Fibroblast of skin of back (primary cell): ENCODE measurements at places on chromosomes 7 and 10.

GRCh38 chr10:120415709-120416330 is 41.2 kb upstream of the PLPP4 start:
- DNase-seq = peak; percentile 93

- peak; percentile 39 for DNase-seq
Observed at GRCh38 chr7:23863209-23863787, 153.3 kb downstream of the STK31 start.

DNA sequence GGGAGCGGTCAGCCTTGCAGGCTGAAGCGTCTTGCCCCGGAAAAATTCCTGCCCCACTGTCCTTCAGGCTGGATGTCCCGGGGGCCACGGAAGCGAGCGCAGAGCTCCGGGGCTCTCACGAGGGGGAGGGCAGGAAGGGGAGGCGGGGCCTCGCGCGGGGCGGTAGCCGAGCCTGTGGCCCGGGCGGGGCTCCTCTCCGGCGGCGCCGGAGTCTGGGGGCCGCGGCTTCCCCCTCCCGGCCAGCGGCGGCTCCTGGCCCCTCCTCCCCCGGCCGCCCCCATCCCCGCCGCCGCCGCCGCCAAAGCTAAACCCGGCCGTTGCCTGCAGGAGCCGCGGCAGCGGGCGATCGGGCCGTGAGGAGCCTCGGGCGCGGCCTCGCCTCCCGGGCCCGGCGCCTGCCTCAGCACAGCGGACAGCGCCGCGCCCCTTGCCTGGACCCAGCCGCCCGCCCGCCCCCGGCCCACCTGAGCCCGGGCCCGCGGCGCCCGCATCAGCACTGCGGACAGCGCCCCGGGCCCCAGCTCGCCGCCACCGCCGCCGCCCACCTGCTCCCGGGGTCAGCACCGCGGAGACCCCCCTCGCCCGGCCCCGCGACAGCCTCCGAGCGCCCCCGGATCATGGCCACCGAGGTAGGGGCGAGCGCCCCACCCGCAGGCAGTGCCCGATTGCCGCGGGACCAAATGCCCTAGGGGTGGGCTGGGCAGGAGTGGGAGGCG is at the start of gene GOLGA7B:
TSS of gene GOLGA7B (plus strand) at position 157 of the 716 bp plus-strand sequence. CDS start at position 618, 461 bp downstream.
- DNase-seq = peak; percentile 44

- DNase-seq = no peak
Observed at GRCh38 chr7:134995239-134996096, 9.2 kb downstream of the AGBL3 start.

- no peak for DNase-seq
Observed at GRCh38 chr7:134678115-134678514, 31.5 kb downstream of the BPGM start.

- no peak for DNase-seq
Observed at GRCh38 chr7:66119245-66119850, 4.7 kb downstream of the CRCP start.

DNA sequence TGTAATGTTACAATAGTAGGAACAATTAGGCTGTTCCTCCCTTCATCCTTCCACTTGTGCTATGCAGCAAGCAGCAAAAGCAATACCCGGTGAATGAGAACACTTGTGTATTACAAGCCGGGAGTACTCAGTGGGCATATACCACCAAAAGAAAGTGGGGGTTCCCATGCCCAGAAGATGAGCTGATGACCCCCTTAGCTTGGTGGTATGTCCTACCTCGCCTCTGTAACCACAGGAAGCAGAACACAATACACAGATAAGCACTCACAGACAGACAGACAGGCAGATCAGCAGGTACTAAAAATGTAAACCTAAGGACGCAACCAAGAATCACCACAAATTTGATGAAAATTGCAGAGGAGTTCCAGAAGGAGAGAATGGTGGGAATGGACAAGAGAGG is 15.5 kb upstream of the KIF20B start:
- DNase-seq = no peak

GRCh38 chr10:14219411-14219810 is 111.3 kb downstream of the FRMD4A start:
- DNase-seq = no peak

- peak; percentile 9 for DNase-seq
Observed at GRCh38 chr10:12181065-12181775, 14.5 kb downstream of the NUDT5 start.

GRCh38 chr10:74194999-74195398 is 44.0 kb downstream of the ADK start:
- peak; percentile 44 for DNase-seq

GRCh38 chr10:91528080-91528479 is 104.8 kb downstream of the PPP1R3C start:
- no peak for DNase-seq

DNA sequence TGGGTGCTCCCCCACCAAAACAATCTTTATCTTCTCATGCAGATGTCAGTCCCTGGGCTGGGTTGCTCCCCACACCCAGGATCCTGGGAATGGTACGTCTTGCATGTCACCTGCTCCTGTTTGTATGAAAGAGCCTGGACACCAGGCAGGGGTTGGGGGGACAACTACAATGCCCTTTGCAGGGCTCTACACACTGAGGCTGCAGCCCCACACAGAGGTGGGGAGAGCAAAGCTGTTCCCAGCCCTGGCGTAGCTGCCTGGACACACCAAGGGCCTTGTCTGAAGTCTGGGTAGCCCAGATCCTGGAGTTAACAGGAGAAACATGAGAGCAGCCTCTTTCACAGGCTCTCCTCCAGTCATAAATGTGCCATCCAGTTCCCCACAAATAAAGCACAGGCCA is 61.2 kb upstream of the TMEM72 start:
- no peak for DNase-seq

- DNase-seq = no peak
Observed at GRCh38 chr10:124899151-124899550, 42.8 kb upstream of the ZRANB1 start.

- no peak for DNase-seq
Observed at GRCh38 chr7:64308016-64308270, 5.8 kb upstream of the ZNF736 start.

DNA sequence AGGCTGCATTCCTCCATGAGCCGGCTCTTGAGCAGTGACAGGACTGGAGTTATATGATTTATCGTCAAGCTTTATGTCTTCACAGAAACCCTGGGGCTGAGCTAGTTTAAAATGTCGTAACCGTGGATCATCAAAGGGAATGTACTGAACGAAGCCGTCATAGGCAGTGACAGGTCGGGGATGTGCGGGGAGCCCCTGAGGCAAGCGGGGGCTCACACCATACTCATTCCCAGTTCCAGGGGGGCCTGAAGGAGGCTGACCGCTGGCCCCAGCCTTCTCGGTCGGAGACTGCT is 30.7 kb downstream of the JCAD start:
- no peak for DNase-seq

DNA sequence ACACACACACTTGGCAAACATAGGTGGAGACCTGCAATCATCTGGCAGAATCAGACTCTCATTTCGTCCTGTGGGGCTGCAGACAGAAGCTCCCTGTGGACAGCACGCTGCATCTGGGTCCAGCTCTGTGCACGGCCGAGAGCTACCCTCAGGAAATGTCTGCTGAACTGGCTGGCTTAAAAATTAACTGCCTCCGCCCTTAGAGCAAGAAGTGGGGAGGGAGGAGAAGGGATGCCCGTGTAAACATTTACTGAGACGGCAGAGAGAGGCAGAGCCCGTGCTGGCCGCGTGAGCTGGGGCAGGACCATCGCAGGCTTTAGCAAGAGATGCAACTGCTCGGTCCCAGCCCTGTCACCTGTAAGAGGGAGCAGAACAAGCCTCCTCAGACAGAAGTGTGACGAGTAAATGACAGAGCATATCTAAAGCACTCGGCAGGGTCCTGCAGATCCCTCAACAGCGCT is 81.8 kb downstream of the TNS3 start:
- DNase-seq = no peak

GRCh38 chr7:12866207-12866606 is 178.8 kb downstream of the ARL4A start:
- DNase-seq = no peak

DNA sequence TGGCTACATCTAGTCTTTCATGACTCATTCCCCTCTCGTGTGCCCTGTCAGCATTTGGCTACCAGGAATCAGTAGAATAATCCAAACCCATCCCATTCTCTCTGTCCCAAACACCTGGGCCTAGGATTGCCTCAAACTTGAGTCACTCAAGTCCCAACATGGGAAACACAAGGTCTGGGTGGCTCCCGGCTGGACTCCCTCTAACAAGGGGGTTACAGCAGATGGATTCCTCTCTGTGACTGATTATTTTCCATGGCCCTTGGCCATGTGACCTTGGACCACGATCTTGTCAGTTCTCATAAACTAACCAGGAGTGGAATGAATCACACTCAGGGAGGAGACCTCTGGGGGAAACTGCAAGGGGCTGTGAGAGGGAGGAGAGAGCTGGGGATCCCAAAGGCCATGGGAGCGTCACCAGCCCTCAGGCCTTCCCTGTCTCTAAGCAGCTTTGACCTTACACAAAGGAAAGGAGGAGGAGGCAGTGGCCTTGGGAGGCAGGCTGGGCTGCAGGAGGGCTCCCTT is 533.1 kb downstream of the KCNMA1 start:
- DNase-seq = peak; percentile 90

GRCh38 chr7:159197066-159197975 is 52.7 kb upstream of the VIPR2 start:
- DNase-seq = no peak

- DNase-seq = no peak
Observed at GRCh38 chr7:136069840-136070529, 92.8 kb upstream of the MTPN start.

- DNase-seq = no peak
Observed at GRCh38 chr7:39527296-39527695, 38.9 kb upstream of the YAE1 start.

- no peak for DNase-seq
Observed at GRCh38 chr7:121515630-121516401, 119.7 kb upstream of the FAM3C start.

- peak; percentile 58 for DNase-seq
Observed at GRCh38 chr7:51070151-51070550, 246.5 kb downstream of the COBL start.

- no peak for DNase-seq
Observed at GRCh38 chr10:102505462-102506115, 1.8 kb downstream of the SUFU start.

GRCh38 chr10:79434223-79434687 is 11.2 kb downstream of the ZCCHC24 start:
- peak; percentile 51 for DNase-seq

- no peak for DNase-seq
Observed at GRCh38 chr10:129881641-129882040, 82.4 kb downstream of the EBF3 start.

GRCh38 chr10:33799281-33799943 is 464.9 kb upstream of the NRP1 start:
- DNase-seq = no peak

GRCh38 chr10:54441275-54441674 is 359.8 kb downstream of the PCDH15 start:
- no peak for DNase-seq

GRCh38 chr7:22841954-22842353 is 19.3 kb upstream of the TOMM7 start:
- DNase-seq = no peak

DNA sequence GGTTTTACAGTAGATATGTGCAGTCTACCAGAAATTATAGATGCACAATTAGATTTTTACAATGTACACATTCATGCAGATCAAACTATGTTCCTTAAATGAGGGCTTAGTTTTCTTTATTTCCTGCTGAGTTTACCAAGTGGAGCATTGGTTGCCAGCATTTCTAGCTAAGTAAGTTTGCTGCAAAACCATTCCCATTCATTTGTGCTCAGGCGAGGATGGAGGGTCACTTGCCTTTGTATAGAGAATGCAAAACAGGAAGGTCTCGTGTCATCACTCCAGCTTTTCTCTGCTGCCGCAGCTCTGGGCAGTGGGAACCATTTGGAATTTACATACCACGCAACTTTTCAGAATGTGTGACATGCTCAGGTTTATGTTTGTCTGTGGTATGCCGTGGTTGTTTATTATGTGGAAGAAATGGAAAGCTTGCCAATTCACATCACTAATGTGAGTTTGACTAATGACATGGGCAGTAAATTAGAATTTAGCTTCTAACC is 198.6 kb downstream of the TRIL start:
- peak; percentile 40 for DNase-seq

DNA sequence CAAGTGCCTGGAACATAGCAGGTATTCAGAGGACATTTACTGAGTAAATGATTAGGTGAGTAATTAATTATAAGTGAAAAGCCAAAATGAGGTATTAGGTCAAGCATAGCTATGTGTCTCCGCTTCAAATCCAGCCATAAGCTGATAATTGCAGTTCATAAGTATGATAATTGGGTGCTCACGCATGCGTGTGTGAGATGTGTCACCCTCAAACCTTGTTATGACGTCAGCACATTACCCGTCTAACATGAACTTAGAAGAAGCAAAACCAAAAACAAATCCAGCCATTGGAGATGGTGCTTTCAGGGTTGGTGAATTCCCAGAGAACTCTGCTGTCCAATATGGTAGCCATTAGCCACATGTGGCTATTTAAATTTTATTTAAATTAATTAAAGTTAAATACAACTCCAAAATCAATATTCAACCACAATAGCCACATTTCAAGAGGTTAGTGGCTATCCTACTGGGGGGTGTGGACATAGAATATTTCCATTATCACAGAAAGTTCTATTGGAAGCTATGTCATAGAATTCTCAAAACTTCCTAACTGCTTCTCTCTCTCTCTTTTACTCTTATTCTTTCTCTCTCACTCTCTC is at the start of gene CPA5:
TSS of gene CPA5 (plus strand) at position 546 of the 596 bp plus-strand sequence. CDS start 1,670 bp downstream, outside the sequence.
- DNase-seq = no peak

GRCh38 chr10:75367901-75368300 is 33.7 kb downstream of the ZNF503 start:
- DNase-seq = no peak
